ENCODE measurements at places on chromosomes 2 and 18. TPM values are rescaled to one million over a fixed set of nuclear protein-coding genes. Genes with fewer than 3 reads are reported as not detected.

CENPA gene
- 0.82 TPM for total RNA-seq

DNA sequence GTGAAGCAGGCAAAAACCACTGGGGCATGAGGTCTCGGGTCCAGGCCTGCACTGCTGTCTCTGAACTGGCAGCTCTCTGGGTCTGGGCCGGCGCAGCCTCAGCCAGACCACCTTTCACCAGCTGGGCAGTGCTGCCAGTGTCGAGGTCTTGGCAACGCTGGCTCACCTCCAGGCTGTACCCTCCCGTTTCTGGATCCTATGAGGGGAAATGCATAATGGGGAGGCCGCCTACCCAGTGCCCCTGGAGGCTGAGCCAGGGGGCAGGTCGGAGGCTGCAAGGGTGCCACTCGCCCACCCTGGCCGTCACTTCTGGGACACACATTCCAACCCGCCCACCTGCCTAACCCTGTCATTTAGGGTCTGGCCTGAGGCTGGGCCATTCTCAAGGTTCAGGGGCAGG, 24.6 kb downstream of the KIF1A start:
- no peak for DNase-seq

GRCh38 chr2:46351750-46352138, 54.5 kb downstream of the EPAS1 start:
- DNase-seq = peak; percentile 57

ANKRD29 gene
- not detected for total RNA-seq

INHBB gene
- total RNA-seq = 0.16 TPM

GRCh38 chr2:196587056-196587455, 52.5 kb upstream of the CCDC150 start:
- no peak for DNase-seq

GRCh38 chr18:54530285-54530684, 60.8 kb upstream of the DYNAP start:
- DNase-seq = no peak

STRADB gene
- total RNA-seq = 11.9 TPM

DNA sequence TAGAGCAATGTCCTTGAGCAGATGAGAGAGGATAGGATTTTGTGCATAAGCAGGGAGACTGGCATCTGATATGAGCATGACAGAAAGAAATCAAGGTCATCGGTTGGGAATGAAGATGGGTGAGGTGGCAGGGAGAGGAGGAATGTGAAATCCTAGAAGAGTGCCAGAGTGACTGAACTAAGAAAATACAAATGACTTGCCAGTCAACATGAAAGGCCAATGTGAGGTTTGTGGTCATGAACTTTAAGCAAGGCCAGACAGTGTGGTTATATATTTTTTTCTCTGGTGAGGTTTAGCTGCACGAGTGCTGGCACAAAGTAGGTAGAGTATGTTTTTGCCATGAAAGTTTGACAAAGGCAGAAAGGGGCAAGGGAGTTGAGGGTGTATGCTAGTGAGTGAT, 21.2 kb downstream of the QPCT start:
- no peak for DNase-seq

GRCh38 chr18:36108196-36108595, 20.9 kb downstream of the SLC39A6 start:
- DNase-seq = no peak

DNA sequence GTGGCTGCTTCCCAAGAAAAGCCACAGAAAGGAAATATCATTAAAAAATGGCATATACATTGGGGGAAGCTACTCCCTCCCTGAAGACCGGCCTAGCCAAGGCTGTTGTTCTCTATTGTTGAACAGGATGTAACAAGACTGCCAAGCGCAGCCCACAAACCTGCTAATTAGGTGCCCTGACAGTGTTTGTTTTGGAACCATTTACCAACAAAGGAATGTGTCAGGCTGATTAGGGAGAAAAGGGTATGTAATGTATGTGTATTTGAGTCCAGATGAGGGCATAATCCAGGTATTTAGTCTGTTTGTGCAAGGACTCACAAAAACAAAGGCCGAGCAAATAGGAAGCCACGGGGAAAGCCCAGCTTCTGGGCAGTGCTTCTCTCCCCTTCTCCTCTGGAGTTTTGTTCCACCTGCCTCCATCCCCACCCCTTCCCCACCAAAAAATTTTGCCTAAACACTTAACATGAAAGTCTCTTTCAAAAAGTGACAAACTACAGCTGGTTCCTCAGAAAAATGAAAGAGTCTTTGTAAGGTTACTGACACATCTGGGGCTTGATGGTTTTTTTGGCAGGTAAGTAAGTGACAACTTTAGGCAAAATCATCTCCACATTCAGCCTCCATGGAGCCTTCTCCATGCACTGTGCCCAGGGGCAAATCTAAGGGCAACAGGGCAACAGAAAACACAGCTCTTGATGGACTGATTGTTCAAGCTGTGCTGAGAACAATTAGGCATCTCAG, 78.3 kb upstream of the FZD5 start:
- no peak for DNase-seq

DNA sequence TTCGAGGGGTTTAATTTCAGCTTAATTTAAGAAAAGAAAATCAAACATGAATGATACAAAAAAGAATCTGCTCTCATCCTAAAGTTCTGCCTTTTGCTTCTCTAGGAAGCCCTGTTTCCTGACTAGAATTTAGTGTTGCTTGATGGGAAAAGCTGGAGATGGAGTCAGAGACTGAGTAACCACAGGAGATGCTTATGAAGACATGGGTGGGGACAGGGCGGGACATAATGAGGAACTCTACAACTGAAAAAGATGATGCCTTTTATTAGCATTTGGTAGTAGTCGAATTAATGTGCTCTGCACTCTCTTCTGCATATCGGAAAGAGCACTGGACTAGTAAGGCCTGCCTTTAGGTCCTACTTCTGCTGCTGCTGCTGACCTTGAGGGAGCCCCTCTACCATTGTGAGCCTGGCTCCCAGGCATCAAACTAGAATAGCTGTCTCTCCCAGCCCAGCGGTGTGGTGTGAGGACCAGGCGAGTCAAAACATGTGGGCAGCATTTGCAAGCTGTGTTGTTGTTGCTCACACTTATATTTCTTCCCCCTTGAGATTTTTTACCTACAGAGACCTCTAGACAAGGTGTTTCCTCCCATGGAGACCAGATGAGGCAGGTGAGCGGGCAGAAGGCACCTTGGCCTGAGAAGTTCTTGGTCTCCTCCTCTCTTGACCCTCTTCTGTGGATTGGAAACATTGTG, 61.5 kb downstream of the INPP4A start:
- DNase-seq = no peak

DNA sequence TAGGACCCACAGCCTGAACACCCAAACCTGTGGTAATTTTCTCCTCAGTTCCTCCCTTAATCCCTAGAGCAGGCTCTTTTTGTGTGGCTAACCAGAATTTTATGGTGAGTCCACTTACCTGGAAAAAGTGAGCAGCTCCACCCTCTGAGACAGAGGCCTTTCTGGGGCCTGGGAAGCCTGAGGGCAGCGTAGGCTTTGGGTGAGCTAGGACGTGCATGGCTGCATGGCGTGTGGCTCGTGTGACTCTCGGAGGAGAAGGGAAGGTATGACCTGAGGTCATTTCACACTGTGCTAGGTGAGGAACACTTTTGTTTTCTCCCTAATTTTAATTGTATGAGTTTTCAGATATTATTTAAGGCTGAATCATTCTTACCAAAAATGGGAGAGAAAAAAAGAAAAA, 73.5 kb upstream of the DYNAP start:
- DNase-seq = no peak

- DNase-seq = no peak
These were observed 66.4 kb downstream of the MYO1B start for GRCh38 chr2:191311627-191312026.

- DNase-seq = peak; percentile 45
These were observed 13.1 kb downstream of the GNLY start for GRCh38 chr2:85707304-85707703.

GRCh38 chr2:168583710-168584521, 127.8 kb downstream of the CERS6 start:
- DNase-seq = no peak
